Stimulated activated naive CD8-positive, alpha-beta T cell treated with anti-CD3 and anti-CD28 coated beads, Interleukin-15, Interleukin-2, amounts not matched to agents 100 U/mL and 50 U/mL, for 24 hours (primary cell): ENCODE measurements at places on chromosomes 4 and X.

DNA sequence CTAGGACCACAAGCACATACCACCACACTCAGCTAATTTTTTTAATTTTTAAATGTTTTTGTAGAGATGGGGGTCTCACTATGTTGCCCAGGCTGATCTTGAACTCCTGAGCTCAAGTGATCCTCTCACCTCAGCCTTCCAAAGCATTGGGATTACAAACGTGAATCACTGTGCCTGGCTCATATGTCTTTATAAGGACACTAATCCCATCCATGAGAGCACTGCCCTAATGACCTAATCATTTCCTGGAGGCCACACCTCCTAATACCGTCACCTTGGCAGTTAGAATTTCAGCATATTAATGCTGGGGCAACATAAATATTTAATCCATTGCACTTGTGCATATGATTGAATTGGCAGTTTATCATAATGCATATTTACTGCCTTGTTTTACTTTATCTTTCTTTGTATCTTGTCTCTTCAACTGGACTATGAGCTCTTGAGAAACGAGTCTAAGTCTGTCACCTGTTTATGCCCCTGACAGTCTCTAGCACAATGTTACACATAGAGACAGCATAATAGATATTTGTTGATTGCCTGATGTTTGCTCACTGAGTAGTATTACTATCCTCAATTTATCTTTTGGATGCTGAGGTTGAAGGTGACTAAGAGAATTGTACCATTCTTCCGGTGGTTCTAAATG is 172.0 kb downstream of the AASDH start:
- DNase-seq, result no peak

DNA sequence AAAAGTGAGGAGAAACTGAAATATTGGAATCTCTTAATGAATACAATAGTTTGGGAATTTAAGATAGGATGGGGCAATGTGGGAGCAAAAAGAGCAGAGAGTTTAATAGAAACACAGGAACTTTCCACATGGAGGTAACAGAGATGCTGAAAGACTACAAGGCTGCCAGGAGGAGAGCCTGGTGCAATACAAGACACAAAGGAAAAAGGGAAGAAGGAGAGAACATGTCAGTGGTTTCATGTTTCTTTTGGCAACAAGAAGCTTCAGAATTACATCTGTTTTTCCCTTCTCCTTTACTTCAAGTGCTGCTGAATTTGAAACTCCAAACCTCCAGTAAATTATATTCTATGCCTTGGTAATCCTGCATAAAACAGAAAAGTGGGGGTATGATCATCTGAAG is 474.3 kb downstream of the FAT4 start:
- DNase-seq, result no peak

DNA sequence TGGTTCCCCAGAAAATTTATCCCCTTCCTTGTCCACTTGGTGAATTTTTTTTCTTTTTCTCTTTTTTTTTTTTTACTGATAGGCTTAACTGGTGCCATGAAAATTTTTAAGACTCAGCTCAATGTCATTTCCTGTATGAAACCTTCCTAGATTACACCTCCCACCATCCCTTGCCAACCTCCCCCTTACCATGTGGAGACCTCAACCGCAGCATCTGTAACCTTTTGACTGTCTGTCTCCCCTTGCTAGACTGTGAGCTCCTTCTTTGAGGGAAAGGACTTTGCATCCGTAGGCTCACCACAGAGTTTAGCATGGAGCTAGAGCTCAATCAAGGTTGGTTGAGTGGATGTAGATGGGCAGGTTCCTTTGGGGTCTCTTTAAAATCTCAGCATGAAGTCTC is 5.2 kb upstream of the PGRMC1 start:
- DNase-seq, result no peak

DNA sequence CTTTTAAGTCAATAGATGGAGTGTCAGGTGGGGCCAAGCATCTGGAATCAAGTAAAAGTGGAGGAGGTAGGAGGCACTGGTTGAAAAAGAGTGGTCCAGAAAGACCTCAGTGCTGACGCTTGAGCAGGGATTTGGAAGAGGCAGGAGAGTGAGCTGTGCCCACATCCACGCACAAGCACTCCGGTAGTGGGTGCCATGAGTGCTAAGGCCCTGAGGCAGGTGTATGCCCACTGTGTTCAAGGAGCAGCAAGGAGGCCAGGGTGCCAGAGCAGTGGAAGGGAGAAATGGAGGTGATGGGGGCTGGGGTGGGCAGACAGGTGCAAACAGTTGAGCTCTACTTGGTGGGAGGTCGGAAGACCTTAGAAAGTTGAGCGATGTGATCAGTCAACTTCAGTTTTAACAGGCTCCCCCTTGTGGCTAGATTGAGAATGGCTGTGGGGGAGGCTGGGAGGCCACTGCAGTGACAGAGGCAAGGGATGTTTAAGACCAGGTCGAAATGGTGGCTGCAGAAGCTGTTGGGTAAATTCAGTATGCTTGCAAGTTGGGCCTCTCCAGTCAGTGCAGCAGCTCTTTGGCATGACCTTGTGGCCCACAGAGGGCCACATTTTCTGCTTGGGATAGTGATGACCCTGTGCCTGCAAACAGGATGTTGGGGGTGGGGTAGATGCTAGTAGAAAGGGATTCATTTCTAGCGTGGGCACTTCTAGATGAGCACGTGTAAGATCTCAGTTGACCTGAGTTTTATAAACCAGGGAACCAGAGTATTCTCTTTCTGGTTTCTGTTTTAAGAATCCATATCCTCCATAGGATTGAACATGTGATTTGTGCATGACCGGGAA is 12.7 kb downstream of the TKTL1 start:
- DNase-seq, result peak; percentile 86

- no peak for DNase-seq
Observed at GRCh38 chrX:112877771-112878173, 37.1 kb upstream of the AMOT start.

- no peak for DNase-seq
Observed at GRCh38 chrX:72146527-72146926, 14.8 kb upstream of the RTL5 start.

DNA sequence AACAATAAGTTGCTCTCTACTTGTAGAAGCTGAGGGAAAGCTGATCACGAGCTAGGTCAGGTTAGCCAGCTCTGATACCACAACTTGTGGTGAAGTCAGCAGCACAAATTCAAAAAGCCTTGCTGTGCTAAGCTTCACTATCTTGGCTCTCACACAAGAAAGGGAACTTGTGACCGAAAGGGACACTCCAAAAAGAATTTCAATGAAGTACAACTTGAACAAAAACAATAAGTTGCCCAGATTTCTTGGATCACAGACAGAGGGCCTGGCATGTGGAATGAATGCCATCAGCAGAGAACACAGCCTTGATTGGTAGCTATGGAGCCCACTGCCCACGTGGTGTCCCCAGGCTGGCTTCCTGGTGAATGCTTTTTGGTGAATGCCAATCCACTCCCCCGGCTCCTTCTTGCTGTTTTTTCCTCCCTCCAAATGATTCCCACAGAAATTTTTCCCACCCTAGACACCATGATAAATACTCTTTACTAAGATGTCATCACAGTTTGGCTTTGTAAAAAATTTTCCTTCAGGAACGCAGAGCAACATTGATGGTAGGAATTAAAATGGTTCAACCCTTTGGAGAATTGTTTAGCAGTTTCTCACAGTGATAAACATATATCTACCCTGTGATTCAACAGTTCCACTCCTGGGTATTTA is 82.6 kb downstream of the ANXA3 start:
- no peak for DNase-seq

GRCh38 chr4:187480146-187481145 is 515.1 kb upstream of the ZFP42 start:
- DNase-seq, result no peak

GRCh38 chr4:98318521-98318920 is 57.3 kb downstream of the RAP1GDS1 start:
- DNase-seq, result no peak

DNA sequence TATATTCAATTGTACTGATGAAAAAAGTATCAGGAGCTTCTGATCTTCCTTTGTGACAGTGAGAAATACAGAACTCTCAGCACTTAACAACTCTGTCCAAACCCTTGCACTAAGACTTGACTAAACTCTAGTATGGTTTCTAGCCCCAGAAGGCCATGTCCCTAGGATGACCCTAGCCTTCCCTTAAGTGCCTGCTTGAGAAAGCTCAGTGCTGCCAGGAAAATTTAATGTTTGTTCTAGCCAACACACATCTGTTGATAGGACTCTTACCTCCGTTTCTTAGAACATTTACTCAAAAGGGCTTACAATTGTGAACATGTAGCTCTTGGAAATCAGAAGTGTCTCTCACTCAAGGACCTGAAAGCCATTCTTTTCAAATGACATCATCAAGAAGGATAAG is 1055.2 kb upstream of the FTHL17 start:
- no peak for DNase-seq

GRCh38 chr4:40940317-40940741 is 190.6 kb downstream of the NSUN7 start:
- no peak for DNase-seq

DNA sequence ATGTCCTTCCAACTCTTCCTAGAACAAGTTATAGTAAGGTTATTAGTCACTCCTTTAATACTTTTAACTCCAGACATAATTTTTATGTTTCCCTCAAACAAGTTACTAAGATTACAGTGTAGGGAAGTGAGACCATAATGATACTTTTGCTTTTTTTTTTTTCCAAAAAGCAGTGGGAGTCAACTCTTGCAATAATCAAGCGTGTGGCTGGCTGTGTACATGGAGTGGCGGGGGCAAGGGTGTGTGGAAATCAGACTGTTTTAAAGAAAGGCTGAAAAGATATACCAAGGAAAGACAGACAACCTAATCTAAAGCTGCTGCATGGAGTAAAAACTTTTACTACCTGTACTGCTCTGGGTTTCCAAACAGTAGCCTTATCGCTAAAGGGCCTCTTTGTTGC is 4.1 kb downstream of the NOA1 start:
- DNase-seq, result no peak

GRCh38 chr4:83043801-83044407 is 8.9 kb downstream of the COPS4 start:
- DNase-seq, result no peak

- peak; percentile 46 for DNase-seq
Observed at GRCh38 chr4:173371292-173372192, 788 bp downstream of the SAP30 start.

GRCh38 chr4:113179091-113179490 is 129.6 kb downstream of the ANK2 start:
- DNase-seq, result no peak
